ENCODE measurements at places on chromosomes 4 and X.
A peak's percentile ranks its signal among the peaks of the same experiment; 100 is the strongest.

DNA sequence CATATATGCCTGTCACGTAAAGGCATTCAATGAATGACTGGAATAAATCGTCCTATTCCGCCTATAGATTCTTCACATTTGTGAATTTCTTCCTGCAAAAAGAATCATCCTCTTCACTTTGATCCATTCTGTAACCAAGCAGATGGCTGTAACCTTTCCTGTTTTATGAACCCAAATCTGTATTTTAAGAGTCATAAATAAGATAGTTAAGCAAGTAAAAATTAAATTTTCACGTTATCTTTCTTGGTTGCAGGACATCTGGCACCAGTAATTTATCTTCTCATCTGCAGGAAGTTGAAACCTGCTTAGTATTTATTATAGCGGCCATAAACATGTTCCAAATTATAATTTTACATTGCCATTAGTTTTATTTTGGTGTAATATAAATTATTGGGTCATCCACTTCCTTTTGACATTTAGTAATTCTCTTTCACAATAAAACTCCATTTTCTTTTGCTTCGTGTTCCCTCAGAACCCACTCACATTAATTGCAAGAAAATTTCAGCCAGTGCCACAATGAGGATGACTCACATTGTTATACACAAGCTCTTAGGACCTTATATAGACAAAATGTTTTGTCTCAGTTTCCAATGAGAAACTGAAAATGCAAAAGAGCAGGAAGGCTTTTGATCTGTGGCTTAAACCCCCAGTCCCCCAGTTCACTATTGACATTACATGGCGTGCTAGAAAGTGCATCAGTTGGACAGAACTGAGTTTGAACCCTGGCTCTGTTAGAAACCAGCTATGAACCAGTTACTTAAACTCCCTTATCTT, 51.1 kb downstream of the TMEM156 start:
- no peaks in the 10 kb centered on the region for H3K27me3 ChIP-seq
- H3K36me3 ChIP-seq: no peaks in the 10 kb centered on the region
- peaks cover 2% of the 10 kb centered on the region for H3K4me1 ChIP-seq
- no peak overlapping the region for H3K4me3 ChIP-seq

DNA sequence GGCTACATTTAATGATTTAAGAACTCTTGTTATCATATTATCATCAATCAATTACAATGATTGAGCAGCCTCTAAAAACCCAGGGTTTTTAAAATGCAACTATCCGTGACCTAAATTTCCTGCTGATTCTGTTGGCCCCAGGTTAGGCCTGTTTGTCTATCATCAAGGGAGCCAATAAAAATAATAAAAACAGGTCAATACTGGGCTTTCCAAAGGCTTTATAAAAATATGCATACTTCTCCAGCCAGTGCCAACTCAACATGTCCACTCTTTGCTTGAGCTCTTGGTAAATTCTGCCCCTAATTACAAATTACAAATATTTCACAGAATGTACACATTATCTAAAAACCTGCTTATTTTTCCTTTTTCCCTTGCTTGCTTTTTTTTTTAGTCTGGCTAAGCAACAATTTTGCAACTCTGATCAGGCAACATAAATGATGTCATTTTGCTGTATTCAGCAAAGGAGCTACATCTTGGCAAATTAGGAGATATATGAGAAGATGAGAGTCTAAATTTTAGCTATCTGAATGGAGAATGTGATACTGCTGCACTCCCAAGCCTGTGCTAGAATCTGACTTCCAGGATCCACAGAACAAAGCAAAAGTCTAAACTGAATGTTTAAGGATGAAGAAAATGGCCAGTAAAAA, 204.0 kb downstream of the SCFD2 start:
- H3K4me1 ChIP-seq: no peaks in the 10 kb centered on the region
- no peak overlapping the region for H3K27ac ChIP-seq
- no peaks in the 10 kb centered on the region for H3K36me3 ChIP-seq
- DNase-seq: peak; percentile 19
- H3K4me3 ChIP-seq: no peak overlapping the region
- H3K27me3 ChIP-seq: no peaks in the 10 kb centered on the region

- peak within 1 kb of the TSS; percentile 65 for H3K4me3 ChIP-seq
- H3K36me3 ChIP-seq: no peaks in the 10 kb centered on the region
- H3K4me1 ChIP-seq: peaks cover 4% of the 10 kb centered on the region
- peak; percentile 72 for DNase-seq
- no peaks in the 10 kb centered on the region for H3K27me3 ChIP-seq
- H3K27ac ChIP-seq: peak within 1 kb of the TSS; percentile 67
Observed at GRCh38 chrX:34656842-34657725, at the start of gene TMEM47. TMEM47 (minus strand) TSS chrX:34657285; CDS start chrX:34657029, 256 bp downstream.

GRCh38 chr4:110245577-110245976, 47.2 kb upstream of the ELOVL6 start:
- peak; percentile 68 for DNase-seq
- H3K4me1 ChIP-seq: no peaks in the 10 kb centered on the region
- H3K4me3 ChIP-seq: no peak overlapping the region
- H3K27me3 ChIP-seq: no peaks in the 10 kb centered on the region
- H3K27ac ChIP-seq: no peak overlapping the region
- H3K36me3 ChIP-seq: no peaks in the 10 kb centered on the region

DNA sequence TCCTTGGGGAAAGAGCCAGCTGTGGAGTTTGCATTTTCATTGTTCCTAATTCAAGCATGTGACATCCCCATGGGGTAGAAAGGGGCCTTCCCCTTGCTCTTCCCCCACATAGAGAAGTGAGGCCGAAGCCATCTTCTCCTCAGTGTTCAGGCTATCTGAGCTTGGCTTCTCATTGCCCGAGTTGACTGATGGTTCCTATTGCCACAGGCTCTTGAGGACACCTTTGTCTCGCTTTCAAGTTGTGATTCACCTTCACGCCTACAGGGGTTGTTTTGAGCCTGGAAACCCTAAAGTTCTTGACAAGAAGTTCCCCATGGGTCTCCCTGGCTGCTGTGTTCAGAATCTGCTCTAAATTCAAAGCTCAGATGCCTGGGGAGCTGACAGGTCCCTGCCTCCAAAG, 25.0 kb downstream of the CCNQ start:
- no peak overlapping the region for H3K4me3 ChIP-seq
- no peak overlapping the region for H3K27ac ChIP-seq
- H3K27me3 ChIP-seq: no peaks in the 10 kb centered on the region
- H3K4me1 ChIP-seq: no peaks in the 10 kb centered on the region
- DNase-seq: no peak

GRCh38 chrX:117838581-117839331, 277.9 kb downstream of the KLHL13 start:
- no peaks in the 10 kb centered on the region for H3K27me3 ChIP-seq
- no peak overlapping the region for H3K27ac ChIP-seq
- no peak for DNase-seq
- no peaks in the 10 kb centered on the region for H3K36me3 ChIP-seq

DNA sequence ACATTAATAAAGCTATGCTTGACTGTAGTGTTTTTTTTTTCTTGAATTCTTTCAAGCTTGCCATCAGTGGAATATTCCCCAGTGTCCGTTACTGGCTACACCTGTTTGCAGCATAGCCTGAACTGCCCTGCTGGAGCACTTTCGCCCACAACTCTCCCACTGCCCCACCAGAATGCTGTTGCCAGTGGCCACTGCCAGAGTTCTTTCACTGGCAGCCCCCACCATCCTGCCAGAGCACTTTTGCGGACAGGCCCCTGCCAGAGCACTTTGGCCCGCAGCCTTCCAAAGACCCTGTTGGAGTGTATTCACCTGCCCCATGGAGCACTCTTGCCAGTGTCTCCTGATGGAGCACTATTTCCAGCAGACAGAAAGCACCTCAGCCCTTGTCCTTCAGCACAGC, 452.3 kb upstream of the GRID2 start:
- H3K27me3 ChIP-seq: no peaks in the 10 kb centered on the region
- no peak overlapping the region for H3K27ac ChIP-seq
- H3K4me3 ChIP-seq: no peak overlapping the region
- no peaks in the 10 kb centered on the region for H3K36me3 ChIP-seq
- no peaks in the 10 kb centered on the region for H3K4me1 ChIP-seq
- no peak for DNase-seq

- H3K36me3 ChIP-seq: no peaks in the 10 kb centered on the region
- H3K27me3 ChIP-seq: no peaks in the 10 kb centered on the region
- H3K27ac ChIP-seq: no peak overlapping the region
- no peaks in the 10 kb centered on the region for H3K4me1 ChIP-seq
- no peak overlapping the region for H3K4me3 ChIP-seq
- DNase-seq: no peak
Observed at GRCh38 chr4:126544276-126544675, 1088.5 kb upstream of the INTU start.

All from fibroblast of lung (primary cell).